IgD-negative memory B cell (primary cell): ENCODE measurements at places on chromosomes 1 and 21. TPM values are rescaled to one million over a fixed set of nuclear protein-coding genes. Genes with fewer than 3 reads are reported as not detected.

The CCDC24 gene
- polyA plus RNA-seq, result 5.3 TPM

The SEC16B gene
- not detected for polyA plus RNA-seq

The NUP210L gene
- not detected for polyA plus RNA-seq

The TDRD10 gene
- not detected for polyA plus RNA-seq

The CD247 gene
- 63.3 TPM for polyA plus RNA-seq

The AVPR1B gene
- not detected for polyA plus RNA-seq

The WNT9A gene
- polyA plus RNA-seq, result not detected
